A549 treated with CpdA at 1 μM for 4 hours (cell line): ENCODE measurements at places on chromosomes 16 and 17. TPM values are rescaled to one million over a fixed set of nuclear protein-coding genes. Genes with fewer than 3 reads are reported as not detected.

Gene PDPK1
- total RNA-seq = 19.8 to 25.7 TPM (median 22.4 TPM) in 5 replicates

Gene KRTAP3-1
- not detected in 5 replicates for total RNA-seq

Gene PFN1
- total RNA-seq = 2,321 to 2,833 TPM (median 2,776 TPM) in 5 replicates

Gene GGA3
- total RNA-seq = 25.0 to 33.0 TPM (median 28.9 TPM) in 5 replicates

Gene NACA2
- 0.10 TPM in 1 of 5 replicates, not detected in the others for total RNA-seq

Gene TMEM95
- not detected in 5 replicates for total RNA-seq

Gene PNMT
- total RNA-seq = not detected in 5 replicates

Gene SLC5A11
- 0.45 to 0.72 TPM (median 0.64 TPM) in 5 replicates for total RNA-seq

Gene PABPN1L
- total RNA-seq = not detected in 5 replicates

Gene NFAT5
- 5.1 to 8.5 TPM (median 7.8 TPM) in 5 replicates for total RNA-seq

Gene SOX8
- total RNA-seq = 1.0 to 1.5 TPM (median 1.4 TPM) in 5 replicates

Gene CAVIN1
- 423 to 509 TPM (median 462 TPM) in 5 replicates for total RNA-seq
